Peyer's patch (tissue), 4 donors: ENCODE measurements at places on chromosomes 16 and 17. TPM values are rescaled to one million over a fixed set of nuclear protein-coding genes. Genes with fewer than 3 reads are reported as not detected.

PRDM7 gene
- total RNA-seq: not detected

GRCh38 chr17:52789829-52790228 is 631.3 kb upstream of the CA10 start:
- no peak for DNase-seq
- H3K4me3 ChIP-seq: no peak overlapping the region

ZNF213 gene
- total RNA-seq: 14.9 TPM

DNA sequence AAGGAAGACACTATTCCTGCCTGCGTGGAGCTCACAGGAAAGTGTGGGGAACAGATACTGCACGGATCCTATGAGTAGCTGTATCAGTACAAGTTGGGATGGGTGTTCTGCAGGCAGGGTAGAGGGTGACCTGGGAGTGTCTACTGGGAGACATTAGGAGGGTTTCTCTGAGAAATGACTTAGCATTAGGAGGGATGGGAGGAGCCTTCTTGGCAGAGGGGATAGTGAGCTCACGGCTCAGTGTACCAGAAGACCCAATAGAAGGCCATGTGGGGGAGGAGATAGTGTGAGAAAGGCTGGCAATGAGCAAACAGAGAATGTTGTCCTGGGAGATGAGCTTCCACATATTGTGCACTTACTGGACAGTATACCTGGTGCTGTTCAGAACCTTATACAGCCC is 109.1 kb downstream of the MSI2 start:
- no peaks in the 10 kb centered on the region for H3K4me1 ChIP-seq
- no peak overlapping the region for H3K27ac ChIP-seq
- H3K36me3 ChIP-seq: no peaks in the 10 kb centered on the region
- H3K4me3 ChIP-seq: no peak overlapping the region

GRCh38 chr17:32486111-32486700 is 587 bp upstream of the CDK5R1 start:
- H3K36me3 ChIP-seq: no peaks in the 10 kb centered on the region
- no peaks in the 10 kb centered on the region for H3K27me3 ChIP-seq
- peak overlapping the region; percentile 60 for H3K27ac ChIP-seq
- DNase-seq: peak; percentile 83
- H3K4me1 ChIP-seq: peaks cover 9% of the 10 kb centered on the region

DNA sequence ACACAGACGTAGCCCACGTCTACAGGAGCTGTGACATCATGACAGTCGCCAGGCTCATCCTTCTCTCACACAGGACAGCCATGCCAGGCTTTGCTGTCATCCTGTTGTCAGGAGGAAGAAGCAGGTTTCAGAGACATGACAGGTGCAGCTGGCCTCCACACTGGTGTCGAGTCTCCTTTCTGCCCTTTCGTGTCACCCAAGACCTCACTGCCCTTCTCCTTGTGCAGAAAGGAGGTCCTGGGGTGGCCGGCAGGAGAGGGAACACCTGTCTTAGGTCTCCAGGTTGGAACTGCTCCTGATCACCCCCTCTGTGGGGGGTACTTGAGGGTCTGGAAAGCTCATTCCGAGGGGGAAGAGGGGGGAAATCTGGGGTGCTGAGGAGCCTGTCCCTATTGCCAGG is 41.6 kb upstream of the IRF8 start:
- no peak overlapping the region for H3K27ac ChIP-seq
- no peaks in the 10 kb centered on the region for H3K27me3 ChIP-seq
- H3K4me1 ChIP-seq: no peaks in the 10 kb centered on the region

DNA sequence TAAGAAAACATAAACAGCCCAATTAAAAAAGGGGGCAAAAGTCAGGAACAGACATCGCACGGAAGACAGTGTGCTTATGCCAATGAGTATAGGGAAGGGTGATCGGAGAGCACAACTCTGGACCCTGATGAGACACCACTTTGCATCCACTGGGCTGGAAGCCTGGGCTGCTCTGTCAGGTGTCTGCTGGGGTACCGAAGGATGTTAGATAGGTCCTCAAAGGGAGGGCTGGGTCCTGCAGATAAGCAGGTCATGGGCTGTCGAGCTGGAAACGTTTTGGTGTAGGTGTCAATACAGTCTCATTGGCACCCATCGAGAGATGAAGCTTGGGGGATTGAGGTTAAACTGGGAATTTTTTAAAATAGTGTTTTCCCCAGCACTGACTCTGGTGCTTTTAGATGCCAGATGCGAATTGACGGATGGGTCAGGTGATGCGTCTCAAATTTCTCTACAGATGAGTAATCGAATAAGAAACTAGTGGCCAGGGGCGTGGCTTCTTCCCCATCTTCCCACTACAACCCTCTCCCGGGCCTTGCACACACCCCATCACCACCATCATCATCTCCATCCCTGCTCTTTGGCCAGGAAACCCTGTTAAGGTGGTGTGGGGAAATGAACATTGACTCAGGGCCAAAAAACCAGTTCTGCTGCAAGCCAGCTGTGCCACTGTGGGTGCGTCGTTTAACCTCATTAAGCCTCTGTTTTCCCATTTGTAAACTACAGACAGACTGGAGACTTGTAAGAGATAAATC is 47.8 kb upstream of the IRF8 start:
- no peak overlapping the region for H3K4me3 ChIP-seq
- no peak overlapping the region for H3K27ac ChIP-seq
- no peaks in the 10 kb centered on the region for H3K27me3 ChIP-seq
- no peaks in the 10 kb centered on the region for H3K4me1 ChIP-seq
- peak; percentile 15 for DNase-seq

DNA sequence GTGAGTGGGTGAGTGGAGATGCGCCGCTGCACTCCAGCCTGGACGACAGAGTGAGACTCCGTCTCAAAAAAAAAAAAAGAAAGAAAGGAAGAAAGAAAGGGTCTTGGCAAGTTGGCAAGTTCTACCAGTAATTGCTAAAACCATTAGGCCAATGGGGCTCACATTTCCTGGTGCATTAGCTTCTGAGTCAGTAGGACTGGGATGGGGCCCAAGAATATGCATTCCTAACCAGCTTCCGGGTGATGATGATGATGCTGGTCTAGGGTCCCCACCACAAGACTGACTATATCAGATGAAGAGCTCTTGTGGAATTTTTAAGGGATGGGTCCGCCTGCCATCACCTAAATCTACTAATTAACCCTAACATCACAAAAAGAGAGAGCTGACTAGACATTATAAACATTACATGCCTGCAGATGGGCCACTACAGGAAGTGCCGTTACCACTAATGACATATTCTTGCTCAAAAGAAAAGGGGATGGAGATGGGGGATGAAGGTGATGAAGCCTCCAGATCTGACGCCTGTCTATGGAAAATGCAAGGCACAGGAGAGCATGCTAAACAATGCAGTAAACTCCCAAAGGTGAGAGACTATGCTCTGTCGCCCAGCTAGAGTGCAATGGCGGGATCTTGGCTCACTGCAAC is 13.1 kb downstream of the MYH11 start:
- DNase-seq: no peak
- no peak overlapping the region for H3K27ac ChIP-seq
- H3K27me3 ChIP-seq: no peaks in the 10 kb centered on the region
- no peaks in the 10 kb centered on the region for H3K4me1 ChIP-seq
- no peak overlapping the region for H3K4me3 ChIP-seq

- H3K4me3 ChIP-seq: no peak overlapping the region
- H3K36me3 ChIP-seq: no peaks in the 10 kb centered on the region
- H3K4me1 ChIP-seq: no peaks in the 10 kb centered on the region
- DNase-seq: no peak
These were observed 12.6 kb upstream of the EIF1 start for GRCh38 chr17:41676058-41676419.

DNA sequence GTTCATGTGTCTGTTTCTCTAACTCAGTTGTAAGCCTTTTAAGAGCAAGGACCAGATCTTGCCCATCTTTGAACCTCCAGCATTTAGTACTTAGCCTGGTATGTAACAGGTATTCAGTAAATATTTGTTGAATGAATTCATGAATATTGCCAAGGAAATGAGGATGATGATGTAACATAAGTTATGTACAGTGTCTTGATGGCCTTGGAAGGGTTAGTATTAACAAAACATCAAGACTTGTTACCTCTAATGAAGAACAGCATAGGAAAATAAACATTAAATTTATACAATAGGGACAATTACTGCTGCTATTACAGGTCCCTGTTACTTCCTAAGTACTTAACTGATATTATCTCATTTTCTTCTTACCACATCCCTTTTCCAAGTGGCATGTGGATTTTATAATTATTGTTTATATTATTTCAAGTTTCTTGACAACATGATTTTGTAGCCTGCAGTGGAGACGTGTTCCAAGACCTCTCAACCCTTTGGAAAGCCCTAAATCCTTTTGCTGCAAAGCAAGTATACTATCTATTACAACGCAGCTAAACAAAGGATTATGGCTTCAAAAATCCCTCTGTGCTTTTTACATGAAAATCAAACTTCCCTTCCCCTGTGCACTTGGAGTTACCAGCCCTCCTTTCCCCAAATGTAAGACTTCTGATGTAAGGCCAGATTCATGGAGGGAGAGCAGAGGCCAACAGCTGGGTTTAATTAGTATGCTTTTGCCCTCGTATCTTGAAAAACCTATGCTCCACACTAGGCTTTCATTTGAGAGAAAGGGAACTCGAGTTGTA is 77.4 kb upstream of the SMIM36 start:
- no peaks in the 10 kb centered on the region for H3K4me1 ChIP-seq
- H3K4me3 ChIP-seq: no peak overlapping the region
- DNase-seq: no peak
- no peak overlapping the region for H3K27ac ChIP-seq
- H3K36me3 ChIP-seq: no peaks in the 10 kb centered on the region

SPN gene
- 2.5 TPM for total RNA-seq

GRCh38 chr17:72301887-72302286 is 181.1 kb downstream of the SOX9 start:
- DNase-seq: no peak
- H3K4me3 ChIP-seq: no peak overlapping the region
- H3K27ac ChIP-seq: no peak overlapping the region
- no peaks in the 10 kb centered on the region for H3K27me3 ChIP-seq
- no peaks in the 10 kb centered on the region for H3K36me3 ChIP-seq

ACSF2 gene
- total RNA-seq: 278 TPM
